AG04450 (cell line): ENCODE measurements at places on chromosomes 7 and 10.

DNA sequence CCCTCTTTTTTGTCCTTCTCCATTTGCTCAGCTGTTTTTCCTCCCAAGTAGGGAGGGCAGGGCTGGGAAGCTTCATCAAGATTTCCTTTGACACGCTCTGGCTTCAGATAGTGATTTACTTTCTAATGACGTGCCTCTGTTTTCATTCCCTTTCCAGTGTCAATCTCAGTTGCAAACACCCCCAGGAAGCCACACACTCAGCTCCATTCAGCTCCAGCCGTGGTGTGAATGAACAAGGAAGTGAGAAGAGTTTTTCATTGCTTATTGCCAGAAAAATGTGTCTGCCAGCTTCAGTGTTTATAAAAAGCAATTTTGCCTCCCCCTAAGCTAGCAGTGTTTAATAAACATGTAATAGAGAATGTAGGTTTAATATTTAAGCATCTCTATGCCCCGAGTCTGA is 108.7 kb upstream of the DPP6 start:
- DNase-seq, result no peak

GRCh38 chr7:45225311-45225947 is 67.8 kb downstream of the RAMP3 start:
- DNase-seq, result no peak

- no peak for DNase-seq
Observed at GRCh38 chr7:132097550-132098134, 478.6 kb downstream of the PLXNA4 start.

- DNase-seq, result no peak
Observed at GRCh38 chr7:44959433-44959951, 19.3 kb downstream of the MYO1G start.

DNA sequence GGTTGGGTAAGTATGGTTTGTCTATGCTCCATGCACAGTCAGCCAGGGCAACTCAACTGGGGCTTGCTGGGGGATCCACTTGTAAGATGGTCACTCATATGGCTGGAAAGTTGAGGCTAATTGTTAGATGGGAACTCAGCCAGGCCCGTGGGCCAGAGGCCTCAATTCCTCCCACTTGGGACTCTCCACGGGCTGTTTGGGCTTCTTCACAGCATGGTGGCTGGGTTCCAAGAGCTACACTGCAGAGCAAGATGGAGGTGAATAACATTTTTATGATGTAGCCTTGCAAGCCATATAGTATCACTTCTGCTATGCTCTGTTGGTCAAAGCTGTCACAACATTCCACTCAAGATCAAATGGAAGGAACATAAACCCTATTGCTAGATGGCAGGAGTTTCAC is 39.2 kb downstream of the ELMO1 start:
- DNase-seq, result no peak

GRCh38 chr10:99337311-99337811 is 8.2 kb downstream of the CNNM1 start:
- no peak for DNase-seq

DNA sequence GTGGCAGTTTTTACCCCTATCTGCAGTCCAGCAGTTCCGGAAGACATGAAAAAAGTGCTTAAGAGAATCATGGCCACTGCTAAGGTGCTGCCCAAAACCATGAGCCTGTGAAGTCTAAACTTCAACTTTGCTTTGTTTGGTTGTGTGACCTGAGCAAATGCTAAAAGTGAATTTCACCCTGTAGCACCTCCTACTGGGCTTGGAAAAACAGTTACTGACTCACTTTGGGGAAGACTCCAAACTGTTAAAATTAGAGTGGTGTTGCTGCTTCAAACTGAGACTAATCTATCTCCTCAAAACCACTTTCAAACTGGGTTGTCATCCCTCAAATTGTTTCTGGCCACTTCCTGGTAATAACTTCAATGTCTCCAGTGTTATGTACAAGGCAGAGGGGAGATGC is 21.3 kb downstream of the MKX start:
- DNase-seq, result no peak

- DNase-seq, result no peak
Observed at GRCh38 chr10:285216-285615, 150.0 kb downstream of the ZMYND11 start.

- DNase-seq, result no peak
Observed at GRCh38 chr10:94361171-94361794, 1.5 kb downstream of the NOC3L start.

DNA sequence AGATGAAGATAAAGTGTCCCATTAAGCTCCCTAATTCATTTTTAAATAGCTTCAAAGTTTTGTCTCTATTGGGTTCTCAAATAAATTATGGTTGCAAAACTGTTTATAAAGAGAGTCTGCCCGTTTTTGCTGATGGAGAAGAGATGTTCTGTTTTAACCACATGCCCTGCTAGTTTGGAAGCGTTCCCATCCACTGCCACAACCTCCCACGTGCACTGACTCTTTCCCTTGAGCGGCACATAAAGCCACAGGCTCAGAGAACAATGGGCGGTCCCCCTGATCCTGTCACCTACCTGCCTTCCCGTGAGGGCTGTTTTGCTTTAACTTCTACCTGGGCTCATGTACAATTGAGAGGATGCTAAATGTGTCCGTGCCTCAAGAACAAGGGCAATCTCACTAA is 65.5 kb downstream of the CPVL start:
- DNase-seq, result no peak

DNA sequence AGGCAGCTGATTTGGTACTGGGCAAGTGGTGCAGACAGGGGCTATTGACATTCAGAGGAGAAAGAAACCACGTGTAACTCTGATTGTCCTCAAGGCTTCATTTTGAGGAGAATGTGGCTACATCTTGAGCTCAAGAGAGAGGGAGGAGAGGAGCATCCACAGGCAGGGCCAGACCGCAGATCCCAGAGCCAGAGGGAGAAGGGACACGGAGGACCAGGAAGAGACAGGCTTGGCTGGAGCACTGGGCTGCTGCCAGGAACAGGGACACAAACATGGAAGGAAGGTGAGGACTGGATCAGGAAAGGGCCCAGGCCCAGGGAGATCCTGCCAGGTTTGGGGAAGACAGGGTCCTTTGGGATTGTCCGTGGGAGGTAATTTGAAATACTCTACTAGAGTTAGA is 158.3 kb downstream of the GPAM start:
- DNase-seq, result no peak

DNA sequence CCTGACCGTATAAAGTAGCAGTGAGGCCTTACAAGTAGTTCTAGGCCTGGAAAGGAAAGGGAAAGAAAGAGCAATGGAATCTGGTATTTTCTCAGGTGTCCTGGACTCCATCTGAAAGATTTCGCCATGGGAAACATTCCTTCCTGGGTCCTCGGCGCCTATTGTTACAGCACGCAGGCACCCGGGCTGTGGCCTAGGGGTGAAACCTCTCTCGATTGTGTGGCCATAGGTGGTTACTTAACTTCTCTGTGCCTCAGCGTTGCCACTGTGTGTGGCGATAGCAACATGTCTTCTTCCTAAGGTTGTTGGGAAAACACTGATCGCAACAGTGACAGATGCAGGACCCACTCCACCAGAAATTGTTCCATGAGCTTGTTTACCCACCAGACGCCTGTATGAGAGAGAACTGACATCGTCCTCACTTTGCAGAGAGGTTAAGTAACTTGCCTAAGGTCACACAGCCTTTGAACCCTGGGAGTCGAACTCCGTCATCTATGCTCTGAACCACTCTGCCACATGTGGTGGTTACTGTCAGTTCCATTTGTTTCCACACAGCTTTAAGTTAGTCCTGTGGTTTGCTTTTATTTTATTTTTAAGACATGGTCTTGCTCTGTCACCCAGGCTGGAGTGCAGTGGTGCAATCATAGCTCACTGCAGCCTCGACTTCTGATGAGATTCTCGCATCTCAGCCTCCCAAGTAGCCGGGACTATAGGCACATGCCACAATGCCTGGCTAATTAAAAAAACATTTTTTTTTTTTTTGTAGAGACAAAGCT is 73.4 kb downstream of the LHPP start:
- no peak for DNase-seq

DNA sequence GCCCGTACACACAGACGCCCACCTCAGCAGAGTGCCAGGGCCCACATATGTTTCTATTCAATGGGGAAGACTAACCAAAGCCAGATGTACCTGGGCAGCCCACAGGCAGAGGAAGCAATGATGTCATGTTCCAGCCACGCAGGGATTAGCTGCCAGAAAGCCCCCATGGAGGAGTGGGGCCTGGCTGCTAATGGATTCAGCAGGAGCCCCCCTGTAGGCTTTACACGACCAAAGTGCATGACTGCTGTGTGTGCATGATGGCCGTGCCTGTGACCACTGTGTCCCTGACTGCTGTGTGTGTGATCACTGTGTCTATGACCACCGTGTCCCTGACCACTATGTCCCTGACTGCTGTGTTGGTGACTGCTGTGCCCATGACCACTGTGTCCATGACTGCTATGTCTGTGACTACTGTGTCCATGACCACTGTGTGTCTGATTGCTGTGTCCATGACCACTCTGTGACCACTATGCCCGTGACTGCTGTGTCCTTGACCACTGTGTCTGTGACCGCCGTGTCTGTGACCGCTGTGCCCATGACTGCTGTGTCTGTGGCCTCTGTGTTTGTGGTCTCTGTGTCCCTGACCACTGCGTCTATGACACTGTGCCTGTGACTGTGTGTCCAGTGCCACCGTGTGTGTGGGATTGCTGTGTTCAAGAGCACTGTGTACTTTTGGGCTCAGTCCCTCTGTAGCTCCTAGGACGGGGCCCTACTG is 409.3 kb downstream of the RPS24 start:
- no peak for DNase-seq
